ENCODE measurements at places on chromosomes 16 and 17. TPM values are rescaled to one million over a fixed set of nuclear protein-coding genes. Genes with fewer than 3 reads are reported as not detected.

USP7 gene
- total RNA-seq, result 68.2 TPM

VPS35 gene
- 87.9 TPM for total RNA-seq

SECTM1 gene
- total RNA-seq, result 6.0 TPM

- no peak overlapping the region for H3K4me3 ChIP-seq
- DNase-seq, result no peak
- H3K27ac ChIP-seq, result no peak overlapping the region
- no peaks in the 10 kb centered on the region for H3K27me3 ChIP-seq
Measured at GRCh38 chr17:44930667-44931066, 15.4 kb upstream of the GFAP start.

DNA sequence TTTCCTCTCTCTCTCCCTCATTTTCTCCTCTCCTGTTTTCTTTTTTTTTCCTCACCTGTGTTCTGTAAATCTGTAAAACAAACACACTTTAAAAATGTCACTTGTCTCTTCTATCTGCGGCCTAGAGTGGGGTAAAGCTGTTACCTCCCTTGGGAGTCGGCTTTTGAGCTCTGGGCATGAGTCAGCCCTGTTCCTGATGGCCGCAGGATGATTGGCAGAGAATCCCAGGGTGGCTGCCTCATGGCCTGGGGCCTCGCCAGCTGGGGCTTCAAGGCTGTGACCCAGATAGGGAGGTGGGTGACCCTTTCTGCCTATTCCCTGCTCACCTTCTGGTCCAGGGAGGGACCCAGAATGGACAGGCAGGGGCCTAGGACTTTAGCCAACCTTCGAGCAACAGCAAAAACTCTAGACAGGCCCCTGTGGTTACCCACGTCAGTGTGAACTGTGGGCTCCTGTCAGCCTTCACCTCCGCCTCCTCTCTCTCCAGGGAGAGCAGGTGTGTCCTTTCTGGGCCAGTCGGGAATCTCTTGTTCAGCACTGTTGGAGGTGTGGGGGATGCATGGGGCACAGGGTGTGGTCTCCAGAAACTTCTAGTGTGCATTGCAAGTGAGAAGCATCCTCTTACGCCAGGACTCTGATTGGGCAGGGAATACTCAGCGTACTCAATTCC lies 87.4 kb downstream of the RAP1GAP2 start:
- no peaks in the 10 kb centered on the region for H3K36me3 ChIP-seq
- H3K27ac ChIP-seq, result peak overlapping the region; percentile 5
- H3K27me3 ChIP-seq, result no peaks in the 10 kb centered on the region
- H3K4me3 ChIP-seq, result no peak overlapping the region
- DNase-seq, result peak; percentile 44

Measured in heart right ventricle (tissue), 16 donors.